SW 1271 (cell line): ENCODE measurements at places on chromosomes 16 and 17.
A peak's percentile ranks its signal among the peaks of the same experiment; 100 is the strongest.

- DNase-seq: no peak
Observed at GRCh38 chr17:80851277-80851925, 140.2 kb upstream of the CHMP6 start.

- DNase-seq: peak; percentile 5
Observed at GRCh38 chr16:58264961-58265479, 29.8 kb downstream of the PRSS54 start.

- no peak for DNase-seq
Observed at GRCh38 chr17:34354637-34355036, 1.6 kb upstream of the CCL13 start.

DNA sequence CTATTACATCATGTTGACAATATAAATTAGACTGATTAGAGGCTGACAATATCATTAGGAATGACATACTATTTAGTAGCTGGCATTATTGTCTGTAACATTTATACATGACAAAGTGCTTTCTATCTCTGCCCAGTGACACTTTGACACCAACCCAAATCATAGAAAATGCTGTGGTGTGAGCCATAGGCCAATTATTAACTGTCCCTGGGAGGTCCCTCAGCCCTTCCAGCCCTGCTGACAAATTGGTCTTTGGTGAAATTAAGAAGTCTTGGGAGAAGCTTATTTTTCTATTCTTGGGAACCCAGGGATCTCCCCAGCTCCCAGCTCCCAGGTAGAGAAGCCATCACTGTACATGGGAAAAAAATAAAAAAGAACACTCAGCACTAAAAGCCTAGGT, 179.6 kb downstream of the AIPL1 start:
- no peak for DNase-seq

DNA sequence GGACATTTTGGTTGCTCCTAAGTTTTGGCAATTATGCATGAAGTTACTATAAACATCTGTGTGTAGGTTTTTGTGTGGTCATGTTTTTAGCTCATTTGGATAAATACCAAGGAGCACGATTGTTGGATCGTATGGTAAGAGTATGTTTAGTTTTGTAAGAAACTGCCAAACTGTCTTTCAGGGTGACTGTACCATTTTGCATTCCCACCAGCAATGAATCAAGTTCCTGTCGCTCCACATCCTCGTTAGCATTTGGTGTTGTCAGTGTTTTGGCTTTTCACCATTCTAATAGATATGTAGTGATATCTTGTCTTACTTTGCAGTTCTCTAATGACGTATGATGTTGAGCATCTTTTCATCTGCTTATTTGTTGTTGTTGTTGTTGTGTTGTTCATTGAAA, 20.2 kb downstream of the TENT4B start:
- DNase-seq: no peak

DNA sequence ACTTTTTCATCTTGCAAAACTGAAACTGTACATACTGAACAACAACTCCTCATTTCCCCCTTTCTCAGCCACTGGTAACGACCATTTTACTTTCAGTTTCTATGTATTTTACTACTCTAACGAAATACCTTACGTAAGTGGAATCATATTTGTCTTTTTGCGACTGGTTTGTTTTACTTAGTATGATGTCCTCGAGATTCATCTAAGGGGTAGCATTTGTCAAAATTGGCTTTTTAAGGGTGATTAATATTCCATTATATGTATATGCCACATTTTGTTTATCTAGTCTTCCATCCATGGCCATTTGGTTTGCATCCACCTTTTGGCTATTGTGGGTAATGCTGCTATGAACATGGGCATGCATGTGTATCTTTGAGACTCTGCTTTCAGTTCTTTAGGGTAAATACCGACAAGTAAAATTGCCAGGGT, 10.4 kb downstream of the KPNB1 start:
- no peak for DNase-seq

- DNase-seq: no peak
Observed at GRCh38 chr16:81928975-81929374, 82.3 kb downstream of the SDR42E1 start.

DNA sequence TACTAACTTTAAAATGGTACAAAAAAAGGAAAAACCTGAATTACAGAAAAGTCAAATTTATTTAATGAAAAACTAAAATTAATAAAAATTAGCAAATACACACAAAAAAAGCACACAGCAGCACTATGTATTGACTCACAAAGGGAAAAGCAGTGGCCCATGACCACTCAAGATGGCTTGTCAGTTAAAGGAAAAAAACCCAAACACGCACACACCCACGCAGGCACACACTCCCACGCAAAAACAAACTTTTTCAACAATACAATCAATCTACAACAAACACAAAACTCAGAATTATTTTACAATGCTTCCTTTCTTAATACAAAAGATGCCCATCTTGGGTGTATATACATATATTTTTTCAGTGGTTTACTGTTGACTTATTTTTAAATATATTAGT, 24.2 kb downstream of the SIAH1 start:
- DNase-seq: no peak

- DNase-seq: no peak
Observed at GRCh38 chr16:79069121-79069520, 531.4 kb downstream of the MAF start.

DNA sequence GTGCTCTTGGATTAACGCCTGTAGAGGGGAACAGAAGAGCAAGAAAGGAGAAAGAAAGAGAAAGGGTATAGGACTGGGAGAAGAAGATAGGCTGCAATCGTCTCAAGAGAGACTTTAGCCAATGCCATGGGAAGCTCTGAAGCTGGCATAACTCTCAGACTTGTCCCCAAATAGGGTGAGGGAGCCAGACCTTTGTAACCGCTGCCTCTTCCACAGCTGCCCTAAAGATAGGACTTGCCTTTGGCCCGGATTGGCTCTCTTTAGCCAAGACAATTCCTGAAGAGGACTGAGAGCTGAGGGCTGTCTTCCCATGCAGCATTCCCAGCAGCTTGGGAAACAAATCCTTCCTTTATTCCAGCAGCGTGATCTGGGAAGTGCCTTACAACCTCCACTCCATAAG, 20.8 kb upstream of the MMD start:
- no peak for DNase-seq

DNA sequence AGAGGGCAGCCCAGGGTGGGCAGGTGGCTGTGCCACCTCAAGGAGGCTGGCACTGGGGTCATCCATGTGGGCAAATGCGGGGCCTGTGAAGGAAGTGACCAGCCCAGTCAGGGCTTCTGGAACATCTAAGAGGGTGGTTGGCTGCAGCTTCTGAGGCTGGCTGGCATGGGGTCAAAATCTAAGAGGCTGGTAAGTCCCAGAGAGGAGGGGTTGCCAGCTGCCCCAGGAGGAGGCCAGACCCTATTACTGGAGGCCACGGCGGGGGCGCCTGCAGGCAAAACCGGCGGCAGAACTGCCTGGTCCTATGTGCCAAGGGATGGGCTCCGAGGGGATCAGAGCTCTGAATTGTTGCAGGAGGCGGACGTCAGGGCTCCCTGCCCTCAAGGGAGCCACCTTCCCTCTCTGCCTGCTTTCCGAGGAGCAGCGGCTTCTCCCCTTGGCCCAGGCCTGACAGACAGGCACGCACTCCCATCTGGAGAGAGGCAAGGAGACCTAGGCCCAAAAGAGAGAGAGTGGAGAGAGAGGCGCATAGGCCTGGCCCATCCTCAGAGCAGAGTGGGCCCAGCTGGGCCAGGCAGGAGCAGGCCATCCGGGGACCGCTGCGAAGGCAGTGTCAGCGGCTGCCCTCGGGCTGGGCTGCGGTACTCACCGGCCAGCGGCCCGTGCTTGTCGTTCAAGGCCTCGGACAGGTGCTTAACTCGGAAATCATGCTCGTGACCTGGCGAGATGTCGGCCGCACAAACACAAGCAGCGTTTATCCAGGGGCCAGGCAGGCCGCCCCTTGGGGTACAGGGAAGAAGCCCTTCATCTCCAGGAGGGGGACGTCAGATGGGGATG, 10.9 kb downstream of the ZACN start:
- DNase-seq: no peak

DNA sequence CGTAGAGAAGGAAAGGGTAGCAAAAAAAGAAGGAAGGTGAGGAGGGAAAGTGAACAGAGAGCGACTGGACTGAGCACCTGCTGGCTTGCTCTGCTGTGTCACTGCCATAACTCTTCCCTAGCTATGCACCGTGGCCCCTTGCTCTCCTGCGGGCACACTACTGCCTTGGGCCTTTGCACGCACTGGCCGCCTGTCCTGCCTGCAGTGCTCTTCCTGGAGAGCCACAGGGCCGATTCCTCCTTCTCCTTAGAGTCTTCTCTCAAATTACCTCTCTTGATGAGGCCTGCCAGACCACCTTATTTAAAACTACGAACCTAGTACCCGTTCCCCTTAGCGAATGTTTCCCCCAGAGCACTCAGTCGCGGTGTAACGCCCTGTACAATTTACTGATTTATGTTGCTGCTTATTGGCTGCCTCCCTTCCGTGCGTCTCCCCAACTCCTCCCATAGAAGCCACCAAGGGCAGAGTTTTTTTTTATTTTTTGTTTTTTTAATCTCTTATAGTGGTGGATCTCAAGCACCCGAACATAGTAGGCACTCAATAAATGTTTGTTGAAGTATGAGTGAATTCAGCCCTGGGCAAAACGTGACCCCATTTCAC, 70.3 kb downstream of the RAI1 start:
- no peak for DNase-seq

DNA sequence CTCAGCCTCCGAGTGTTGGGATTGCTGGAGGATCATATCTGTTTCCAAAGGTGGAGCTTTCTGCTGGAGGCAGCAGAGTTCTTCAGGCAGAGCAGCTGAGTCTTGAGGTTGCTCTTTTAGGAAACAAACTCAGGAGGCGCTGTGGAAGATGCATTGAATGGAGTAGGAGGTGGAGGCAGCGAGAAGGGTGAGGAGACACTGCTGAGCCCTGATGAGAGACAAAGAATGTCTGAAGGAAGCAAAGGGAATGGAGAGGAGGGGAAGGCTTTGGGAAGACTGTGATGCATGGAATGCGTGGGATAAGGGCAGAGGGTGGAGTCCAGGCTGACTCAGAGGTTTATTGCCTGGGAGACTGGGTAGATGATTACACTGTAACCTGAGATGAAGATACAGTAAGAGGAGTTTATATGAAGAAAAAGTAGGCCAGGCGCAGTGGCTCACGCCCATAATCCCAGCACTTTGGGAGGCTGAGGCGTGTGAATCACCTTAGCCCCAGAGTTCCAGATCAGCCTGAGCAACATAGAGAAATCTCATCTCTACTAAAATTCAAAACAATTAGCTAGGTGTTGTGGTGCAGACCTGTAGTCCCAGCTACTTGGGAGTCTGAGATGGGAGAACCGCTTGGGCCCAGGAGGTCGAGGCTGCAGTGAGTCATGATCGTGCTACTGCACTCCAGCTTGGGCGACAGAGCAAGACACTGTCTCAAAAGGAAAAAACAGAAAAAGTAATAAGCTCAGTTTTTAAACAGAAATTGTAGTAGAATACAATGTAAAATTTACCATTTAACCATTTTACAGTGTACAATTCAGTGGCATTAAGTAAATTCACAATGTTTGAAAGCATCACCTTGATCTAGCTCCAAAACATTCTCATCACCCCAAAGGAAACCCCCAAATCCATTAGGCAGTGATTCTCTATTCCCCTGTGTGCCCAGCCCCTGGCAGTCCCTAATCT, 17.8 kb upstream of the TMEM219 start:
- DNase-seq: peak; percentile 98

DNA sequence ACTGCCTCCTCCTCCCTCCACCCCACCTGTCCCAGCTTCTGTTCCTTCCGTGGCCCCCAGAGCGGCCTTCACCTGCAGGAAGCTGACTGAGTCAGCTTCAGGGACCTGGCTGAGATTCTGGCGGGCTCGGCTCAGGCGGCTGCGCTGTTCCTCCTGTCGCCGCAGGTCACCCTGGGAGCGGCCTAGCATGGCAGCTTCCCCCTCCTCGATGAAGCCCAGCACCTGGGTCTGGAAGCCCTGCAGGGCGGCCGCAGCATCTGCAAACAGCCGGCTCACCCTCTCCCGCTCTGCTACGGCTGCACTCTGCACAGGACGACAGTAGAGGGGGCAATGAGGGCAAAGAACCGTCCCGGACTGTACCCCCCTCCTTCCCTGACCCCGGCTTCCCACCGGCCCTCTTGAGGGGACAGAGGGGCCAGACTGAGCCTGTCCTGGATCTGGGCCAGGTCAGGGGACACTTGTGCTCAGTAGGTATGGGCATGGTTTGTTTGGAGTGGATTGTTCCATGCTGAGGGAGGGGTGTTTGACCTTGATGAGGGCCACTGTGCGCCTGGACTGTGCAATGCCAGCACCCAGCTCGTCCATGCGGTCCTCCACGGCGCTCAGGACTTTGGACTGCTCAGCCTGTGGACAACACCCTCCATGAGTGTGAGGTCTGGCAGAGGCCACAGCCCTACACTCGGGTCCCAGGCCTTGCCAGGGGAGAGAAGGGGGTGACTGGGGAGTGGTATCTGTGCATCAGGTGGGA, 2.0 kb downstream of the TRIM47 start:
- peak; percentile 39 for DNase-seq

DNA sequence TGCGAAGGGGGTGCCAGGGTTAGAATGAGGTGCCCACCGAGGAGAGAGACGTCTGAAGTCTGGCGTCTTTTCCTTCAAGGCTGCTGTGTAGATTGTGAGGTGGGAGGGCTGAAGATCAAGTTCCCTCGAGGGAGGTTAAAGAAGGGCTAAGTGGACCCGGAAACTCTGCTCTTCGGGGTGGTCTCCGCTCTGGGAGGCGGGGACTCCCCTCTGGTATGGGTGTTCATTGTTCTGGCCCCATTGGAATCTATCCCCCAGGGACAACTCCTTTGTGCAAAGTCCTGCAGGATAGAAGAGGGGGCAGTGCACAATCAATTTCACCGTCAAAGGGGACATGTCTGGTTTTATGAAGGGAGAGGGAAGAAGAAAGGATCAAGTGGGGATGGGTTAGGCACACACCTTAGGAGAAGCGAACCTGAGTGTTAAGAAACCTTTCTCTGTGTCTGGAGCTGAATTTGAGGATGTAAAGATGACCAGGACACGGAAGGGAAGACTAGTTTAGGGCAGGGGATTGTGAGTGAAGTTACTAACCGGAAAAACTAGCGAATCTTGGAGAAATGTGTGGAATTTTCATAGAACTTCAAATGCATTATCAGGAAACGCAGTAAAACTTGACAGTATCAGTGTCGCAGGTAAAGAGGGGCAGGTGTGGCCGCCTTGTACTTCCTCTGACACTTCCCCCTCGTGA, 809 bp upstream of the RAB34 start:
- no peak for DNase-seq

GRCh38 chr16:87012954-87013938, 303.9 kb downstream of the C16orf95 start:
- DNase-seq: no peak

GRCh38 chr17:64262198-64262999, 661 bp downstream of the TEX2 start:
- DNase-seq: no peak

DNA sequence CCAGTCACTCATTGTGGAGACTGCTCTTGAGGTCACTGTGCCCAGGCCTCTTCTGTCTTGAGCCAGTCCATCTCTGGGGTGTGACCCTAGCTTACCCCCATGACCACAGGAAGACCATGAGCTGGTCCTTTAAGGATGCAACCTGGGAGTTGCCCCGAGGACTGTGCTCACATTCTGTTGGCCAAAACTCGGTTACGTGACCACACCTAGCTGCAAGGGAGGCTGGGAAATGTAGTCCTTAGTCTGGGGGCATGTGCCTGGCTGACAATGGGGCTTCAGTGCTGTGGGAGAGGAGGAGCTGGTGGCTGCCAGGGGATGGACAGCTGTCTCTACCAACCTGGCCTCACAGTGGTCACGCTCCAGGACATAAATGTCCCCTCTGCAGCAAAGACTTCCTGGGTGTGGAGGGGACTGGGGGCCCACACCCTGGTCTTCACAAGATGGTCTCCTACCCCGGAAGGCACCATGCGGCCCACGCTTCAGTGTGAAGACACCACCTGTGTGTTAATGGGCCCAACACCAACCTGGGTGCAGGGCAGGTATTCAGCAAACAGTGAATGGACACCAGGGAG, 55.4 kb downstream of the JPH3 start:
- DNase-seq: peak; percentile 35

- DNase-seq: no peak
Observed at GRCh38 chr17:15236281-15237105, 28.6 kb downstream of the PMP22 start.
